H54 (cell line): ENCODE measurements at places on chromosomes 2 and 18.

DNA sequence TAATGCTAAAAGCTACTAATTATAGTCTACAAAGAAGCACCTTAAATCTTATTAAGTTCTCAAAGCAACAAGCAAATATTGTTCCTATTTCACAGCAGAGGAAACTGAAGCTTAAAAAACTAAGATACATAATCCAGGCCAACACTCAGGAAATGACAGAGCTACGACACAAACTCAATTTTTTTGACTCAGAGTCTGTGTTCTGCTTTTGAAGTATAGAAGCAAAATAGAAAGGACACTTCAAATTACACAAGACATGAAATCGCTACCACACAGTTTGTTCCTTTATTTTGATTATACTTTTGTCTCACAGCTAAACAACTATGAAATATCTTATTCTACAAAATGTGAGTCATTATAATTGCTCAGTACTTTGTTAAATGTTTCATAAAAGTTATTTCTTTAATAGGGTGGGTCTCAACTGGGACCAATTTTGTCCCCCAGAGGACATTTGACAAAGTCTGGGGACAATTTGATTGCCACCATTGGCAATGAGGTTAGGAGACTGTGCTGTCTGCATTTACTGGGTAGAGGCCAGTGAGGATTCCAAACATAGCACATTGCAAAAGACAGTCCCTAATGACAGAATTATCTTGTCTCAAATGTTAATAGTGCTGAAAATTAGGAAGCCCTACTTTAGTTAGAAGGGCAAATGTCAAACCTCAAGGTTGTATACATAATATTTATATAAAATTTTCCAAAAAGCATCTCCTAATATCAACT lies 101.5 kb upstream of the GRB14 start:
- no peak for DNase-seq

GRCh38 chr2:121303531-121304263 lies 18.7 kb upstream of the TFCP2L1 start:
- DNase-seq, result no peak

DNA sequence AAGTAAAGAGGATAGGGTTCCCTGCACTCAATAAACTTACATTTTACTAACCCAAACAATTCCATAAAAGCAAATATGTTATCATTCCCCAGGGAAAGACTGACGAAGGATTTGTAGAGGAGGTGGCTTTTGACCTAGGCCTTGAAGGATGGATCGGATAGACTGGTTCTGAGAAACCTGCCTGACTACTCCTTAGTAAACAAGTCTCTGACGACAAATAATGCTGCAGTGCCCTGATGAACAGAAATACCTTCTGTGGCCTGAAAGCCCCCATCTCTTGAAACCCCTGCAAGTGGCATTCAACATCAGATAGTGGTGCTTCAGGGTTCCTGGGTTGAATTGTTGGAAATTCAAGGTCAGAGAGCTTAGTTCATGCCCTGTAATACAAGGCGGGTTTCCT lies 19.2 kb downstream of the PRKCE start:
- DNase-seq, result no peak

DNA sequence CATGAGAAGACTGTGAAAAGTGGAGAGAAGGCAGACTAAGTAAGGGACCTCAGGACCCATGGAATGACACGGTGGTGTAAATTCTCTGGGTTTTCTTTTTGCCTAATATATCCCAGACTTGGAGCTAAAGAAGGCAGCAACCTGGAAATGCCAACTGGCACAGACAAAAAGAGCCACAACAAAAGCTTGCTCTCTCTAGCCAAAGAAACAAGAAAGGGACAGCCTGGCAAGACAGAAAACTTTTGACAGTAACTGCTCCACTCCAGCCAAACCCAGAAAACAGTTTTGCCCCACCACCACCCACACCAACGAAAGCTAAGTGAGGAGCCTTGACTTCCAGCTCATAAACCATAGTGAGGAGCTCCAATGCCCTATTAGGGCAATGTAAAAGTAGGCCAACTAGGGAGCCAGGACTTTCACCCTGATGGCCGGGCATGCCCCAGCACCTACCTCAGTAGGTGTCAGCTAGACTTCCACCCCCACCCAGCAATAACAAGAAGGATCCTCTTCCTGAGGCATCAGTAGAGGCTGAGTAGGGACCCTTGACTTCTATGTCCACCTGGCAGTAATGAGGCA lies 35.5 kb downstream of the PELI1 start:
- no peak for DNase-seq

GRCh38 chr18:22558945-22559385 lies 141.2 kb upstream of the CTAGE1 start:
- peak; percentile 27 for DNase-seq

GRCh38 chr2:208570851-208571763 lies 164.5 kb downstream of the PTH2R start:
- DNase-seq, result no peak

GRCh38 chr2:67760995-67761394 lies 301.8 kb downstream of the C1D start:
- DNase-seq, result no peak

GRCh38 chr2:86337244-86337835 lies at the start of gene REEP1:
Gene REEP1 (minus strand): TSS chr2:86337626. CDS start chr2:86337510, 116 bp downstream.
- DNase-seq, result no peak

- DNase-seq, result no peak
Observed at GRCh38 chr2:122340246-122340645, 584.8 kb downstream of the TSN start.

GRCh38 chr18:70720607-70721006 lies 431.8 kb downstream of the SOCS6 start:
- DNase-seq, result no peak

- DNase-seq, result no peak
Observed at GRCh38 chr2:59232394-59233165, 991.5 kb upstream of the FANCL start.

- no peak for DNase-seq
Observed at GRCh38 chr2:54259413-54260240, 3.6 kb upstream of the TSPYL6 start.
